ENCODE measurements at places on chromosomes 11 and 22.

- no peak for DNase-seq
These were observed 12.8 kb downstream of the ARAP1 start for GRCh38 chr11:72739240-72740059.

DNA sequence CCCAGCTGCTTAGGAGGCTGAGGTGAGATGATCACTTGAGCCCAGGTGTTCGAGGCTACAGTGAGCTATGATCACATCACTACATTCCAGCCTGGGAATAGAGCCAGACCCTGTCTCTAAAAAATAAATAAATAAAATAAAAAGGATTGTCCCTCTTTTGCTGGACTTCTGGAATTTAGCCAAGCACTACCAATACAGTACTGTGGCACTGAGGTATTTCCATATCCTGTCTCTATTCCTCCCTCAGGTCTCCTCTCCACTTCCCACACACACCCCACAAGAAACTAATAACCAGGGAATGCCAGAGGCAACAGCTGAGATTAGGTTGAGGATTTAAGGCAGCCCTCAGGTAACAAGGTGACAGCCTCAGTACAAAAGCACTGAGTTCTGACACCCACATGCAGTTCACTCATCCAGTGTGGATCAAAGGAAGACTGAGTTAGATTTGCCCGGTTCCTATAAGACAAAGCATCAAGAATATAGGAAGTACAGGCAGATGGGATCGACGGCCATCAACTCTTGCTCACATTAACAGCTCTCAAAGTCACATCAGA lies 4.5 kb upstream of the PPP2R1B start:
- DNase-seq: no peak

DNA sequence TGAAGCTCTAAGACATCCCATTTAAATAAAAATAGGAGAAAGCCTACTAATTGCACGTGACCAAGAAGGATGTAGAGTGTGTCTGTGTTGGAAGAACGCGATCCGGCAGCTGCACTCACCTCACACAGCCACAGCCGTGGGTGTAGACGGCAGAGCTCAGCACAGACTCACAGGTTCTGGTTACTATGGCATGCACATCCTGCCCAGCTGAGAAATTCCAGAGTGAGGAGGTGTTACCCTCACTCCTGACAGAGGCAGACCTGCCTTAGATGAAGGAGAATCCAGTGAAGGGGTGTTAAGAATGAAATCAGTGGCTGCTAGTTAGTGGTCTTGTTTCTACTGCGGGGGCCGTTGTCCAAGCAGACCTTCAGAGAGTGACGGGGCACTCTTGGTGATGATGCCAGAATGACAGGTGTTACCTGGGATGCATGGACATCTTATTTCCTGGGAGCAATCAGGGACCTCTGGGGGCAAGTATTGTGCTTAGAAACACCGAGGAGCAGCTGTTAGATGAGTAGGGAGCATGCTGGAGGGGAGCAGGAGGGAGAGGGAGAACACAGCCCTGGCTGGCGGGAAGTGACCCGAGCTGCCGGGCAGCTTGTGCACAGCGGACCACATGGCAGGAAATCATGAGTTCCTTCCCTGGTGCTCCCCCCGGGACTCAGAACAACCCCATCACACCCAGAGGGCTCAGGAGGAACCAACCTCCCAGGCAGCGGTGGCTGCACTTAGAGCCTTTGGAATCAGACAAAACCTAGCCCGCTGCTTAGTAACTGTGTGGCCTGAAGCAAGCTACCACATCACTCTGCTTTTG lies 12.3 kb downstream of the KCNJ5 start:
- no peak for DNase-seq

- DNase-seq: no peak
These were observed 142.8 kb downstream of the CTTN start for GRCh38 chr11:70541176-70541575.

- no peak for DNase-seq
These were observed 7.7 kb downstream of the LINC01488 start for GRCh38 chr11:69489031-69489745.

DNA sequence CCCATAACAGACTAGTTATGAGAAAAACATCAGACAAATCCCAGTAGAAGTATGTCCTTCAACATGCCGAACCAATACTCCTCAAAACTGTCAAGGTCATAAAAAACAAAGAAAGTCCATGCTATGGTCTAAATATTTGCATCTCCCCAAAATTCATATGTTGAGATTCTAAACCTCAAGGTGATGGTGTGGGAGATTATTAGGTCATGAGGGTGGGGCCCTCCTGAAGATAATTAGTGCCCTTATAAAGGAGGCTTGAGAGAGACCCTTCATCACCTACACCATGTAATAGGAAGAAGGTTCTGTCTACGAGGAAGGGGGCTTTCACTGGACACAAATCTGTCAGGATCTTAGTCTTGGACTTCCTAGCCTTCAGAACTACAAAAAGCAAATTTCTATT lies 118.6 kb upstream of the GUCY1A2 start:
- DNase-seq: no peak

DNA sequence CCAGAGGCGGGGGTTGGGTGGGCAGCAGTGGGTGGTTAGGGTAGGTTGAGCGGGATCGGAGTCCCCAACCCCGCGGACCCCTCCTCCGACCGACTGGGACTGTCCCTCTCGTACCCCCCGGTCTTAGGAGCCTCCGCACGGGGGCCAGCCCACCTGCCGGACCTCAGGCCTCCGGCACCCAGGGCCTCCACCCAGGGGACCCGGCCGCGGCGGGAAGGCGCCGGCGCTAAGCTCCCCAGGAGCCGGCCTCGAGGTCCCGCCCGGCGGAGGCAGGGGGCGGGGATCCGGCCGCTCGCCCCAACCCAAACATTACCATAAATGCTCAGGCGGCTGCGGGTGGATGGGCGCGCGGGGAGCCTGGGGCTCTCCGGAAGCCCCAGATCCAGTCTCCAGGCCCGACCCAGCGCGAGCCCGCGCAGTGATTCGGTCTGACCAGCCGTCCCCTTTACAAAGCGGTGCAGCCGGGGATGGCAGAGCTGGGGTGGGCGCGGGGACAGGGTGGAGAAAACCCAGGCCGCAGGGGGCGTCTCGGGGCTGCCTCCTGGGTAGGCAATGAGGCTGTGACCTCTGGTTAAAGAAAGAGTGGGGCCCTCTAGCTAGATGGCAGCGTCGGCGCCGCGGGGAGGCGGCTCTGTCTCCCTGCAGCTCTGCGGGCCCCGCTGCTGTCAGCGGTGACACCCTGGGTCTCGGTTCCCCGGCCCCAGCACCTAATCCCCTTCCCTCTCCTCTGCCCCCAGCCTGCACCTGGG lies 4.0 kb upstream of the MCAM start:
- peak; percentile 60 for DNase-seq

DNA sequence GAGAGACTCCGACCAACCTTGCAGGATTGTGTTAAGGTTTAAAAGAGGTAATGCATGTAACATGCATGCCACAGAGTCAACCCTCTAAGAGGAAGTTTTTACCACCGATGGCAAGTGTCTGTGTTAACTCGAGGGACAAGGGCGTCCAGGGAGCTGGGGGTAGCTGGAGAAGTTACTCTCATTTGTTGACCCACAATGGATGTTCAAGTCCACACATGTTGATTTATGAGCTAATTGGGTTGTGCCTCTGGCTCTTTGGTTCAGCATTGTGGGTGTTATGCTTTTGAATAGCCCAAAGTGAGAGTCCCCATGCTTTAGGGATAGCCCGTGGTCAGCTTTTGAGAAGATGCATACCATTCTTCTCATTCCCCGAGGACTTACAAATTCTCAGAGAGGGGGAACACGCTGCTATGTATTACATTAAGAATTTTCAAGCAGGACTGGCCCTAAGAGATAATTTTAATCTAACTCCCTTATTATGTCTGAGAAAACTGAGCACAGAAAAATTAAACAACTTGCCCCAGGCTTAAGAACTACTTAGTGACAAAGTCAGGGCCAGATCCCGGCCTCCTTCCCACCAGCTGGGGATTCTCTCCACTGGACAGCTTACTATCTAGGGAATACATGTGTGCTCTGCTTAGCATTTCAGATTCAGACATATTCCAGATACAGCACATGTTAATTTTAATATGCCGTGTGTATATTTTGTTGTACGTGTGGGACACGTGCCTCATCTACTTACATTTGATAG lies 5.2 kb upstream of the PLET1 start:
- no peak for DNase-seq

- DNase-seq: no peak
These were observed 14.0 kb downstream of the VPS37C start for GRCh38 chr11:61147271-61147670.

DNA sequence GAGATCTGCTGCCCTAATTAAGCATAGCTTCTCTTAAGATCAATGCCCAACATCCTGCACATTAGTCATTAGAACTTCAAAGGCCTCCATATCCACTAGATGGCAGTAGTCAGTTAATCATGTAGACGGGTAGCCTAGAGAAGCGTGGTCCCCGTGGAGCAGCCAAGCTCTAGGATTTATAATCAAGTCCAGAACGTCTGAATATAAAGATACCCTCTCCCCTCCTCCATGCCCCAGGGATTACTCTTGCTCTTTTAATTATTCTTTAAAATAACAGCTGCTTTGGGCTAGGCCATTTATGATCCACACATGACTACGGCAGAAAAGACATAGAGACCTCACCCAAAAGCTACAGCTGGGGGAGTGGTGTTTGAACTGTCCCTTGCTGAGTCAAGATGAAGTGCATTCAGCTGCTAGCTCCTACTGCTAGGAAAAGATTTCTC lies 327.6 kb upstream of the PLET1 start:
- DNase-seq: peak; percentile 12

DNA sequence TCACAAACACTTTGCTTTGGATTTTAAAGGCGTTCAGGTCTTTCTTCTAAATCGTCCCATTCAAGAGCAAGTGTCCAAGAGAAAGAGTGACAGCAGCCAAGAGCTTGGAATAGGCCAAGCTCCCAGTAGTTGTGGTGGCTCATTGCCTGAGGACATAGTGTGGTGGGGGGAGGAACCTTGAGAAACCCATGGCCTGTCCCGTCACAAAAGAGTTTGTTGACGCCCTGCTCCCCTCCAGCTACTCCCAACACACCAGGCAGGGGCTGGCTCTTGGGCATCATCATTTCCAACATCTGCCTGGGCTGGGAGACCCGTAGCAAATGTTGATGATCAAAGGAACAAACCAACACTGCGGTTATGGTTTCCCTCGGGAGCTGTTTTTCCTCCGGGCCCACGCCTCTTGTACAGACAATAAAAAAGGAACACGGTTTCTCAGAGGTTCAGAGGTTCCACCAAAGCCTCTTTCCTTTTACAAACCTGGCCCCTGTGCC lies 20.8 kb downstream of the FADS3 start:
- DNase-seq: no peak

- DNase-seq: no peak
These were observed 324.4 kb upstream of the B3GAT1 start for GRCh38 chr11:134736251-134736947.

- DNase-seq: no peak
These were observed 93.9 kb downstream of the MORC2 start for GRCh38 chr22:30874431-30875370.

- DNase-seq: no peak
These were observed 181.1 kb upstream of the NECTIN1 start for GRCh38 chr11:119910051-119910450.

DNA sequence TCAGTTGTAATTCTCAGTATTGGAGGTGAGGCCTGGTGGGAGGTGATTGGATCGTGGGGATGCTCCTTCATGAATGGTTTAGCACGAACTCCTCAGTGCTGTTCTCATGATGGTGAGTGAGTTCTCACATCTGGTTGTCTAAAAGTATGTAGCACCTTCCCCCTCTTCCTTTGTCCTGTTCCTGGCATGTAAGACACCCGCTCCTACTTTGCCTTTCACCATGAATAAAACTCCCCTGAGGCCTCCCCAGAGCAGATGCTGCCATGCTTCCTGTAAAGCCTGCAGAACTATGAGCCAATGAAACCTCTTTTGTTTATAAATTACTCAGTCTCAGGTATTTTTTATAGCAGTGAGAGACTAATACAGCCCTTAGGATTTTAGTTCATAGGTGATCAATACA lies 191.5 kb downstream of the MAML2 start:
- no peak for DNase-seq

GRCh38 chr11:134785660-134786284 lies 373.7 kb upstream of the B3GAT1 start:
- no peak for DNase-seq

- no peak for DNase-seq
These were observed 13.4 kb downstream of the PACSIN2 start for GRCh38 chr22:43001271-43002201.
